ENCODE measurements at places on chromosomes 11 and 22.

DNA sequence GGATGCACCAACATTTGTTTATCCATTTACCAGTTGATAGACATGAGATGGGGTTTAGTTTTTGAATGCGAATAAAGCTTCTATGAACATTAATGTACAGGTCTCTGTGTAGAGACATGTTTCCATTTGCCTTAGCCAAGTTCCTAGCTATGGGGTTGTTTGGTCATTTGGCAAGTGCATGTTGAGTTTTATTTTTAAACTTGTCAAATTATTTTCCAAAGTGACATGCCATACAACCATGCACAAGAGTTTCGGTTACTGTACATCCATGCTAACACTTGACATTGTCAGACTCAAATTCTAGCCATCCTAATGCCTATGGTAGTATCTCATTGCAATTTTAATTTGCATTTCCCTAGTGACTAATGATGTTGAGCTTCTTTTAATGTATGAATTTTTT, 70.5 kb upstream of the PARVA start:
- DNase-seq, result no peak

GRCh38 chr11:127071606-127072005, 71.0 kb upstream of the KIRREL3 start:
- no peak for DNase-seq

DNA sequence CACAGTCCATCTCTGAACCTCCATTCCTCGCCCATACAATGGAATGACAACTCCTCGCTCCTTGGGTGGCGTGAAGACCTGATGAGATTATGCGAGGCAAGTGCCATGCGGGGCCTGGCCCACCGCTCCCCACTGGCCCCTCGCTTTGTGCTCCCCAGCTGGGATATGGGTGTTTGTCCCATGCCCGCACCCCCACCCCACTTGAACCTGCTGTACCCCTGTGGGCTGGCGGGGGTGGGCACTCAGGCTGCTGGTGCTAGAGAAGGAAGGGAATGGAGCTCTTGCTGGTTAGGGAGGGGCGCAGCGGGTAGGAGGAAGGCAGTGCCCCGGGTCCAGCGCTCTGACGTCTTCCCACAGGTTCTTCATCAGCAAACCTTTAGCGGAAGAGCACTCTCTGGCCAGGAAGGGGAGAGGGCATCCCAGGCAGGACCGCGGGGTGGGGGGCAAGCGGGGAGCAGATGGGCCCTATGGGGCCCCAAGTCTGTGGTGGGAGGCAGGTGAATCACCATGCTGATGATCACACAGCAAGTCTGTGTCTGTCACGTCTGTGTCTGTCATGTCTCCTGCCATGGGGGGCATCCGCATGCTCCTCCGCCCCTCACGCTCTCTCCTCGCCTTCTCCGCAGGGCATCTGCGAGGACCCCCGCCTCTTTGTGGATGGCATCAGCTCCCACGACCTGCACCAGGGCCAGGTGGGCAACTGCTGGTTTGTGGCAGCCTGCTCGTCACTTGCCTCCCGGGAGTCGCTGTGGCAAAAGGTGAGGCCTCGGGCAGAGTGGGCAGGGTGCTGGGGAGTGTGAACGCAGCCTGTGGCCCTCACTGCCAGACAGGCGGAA, 9.4 kb upstream of the OMP start:
- DNase-seq, result no peak

- no peak for DNase-seq
Measured at GRCh38 chr11:133559382-133559781, 27.1 kb upstream of the OPCML start.

DNA sequence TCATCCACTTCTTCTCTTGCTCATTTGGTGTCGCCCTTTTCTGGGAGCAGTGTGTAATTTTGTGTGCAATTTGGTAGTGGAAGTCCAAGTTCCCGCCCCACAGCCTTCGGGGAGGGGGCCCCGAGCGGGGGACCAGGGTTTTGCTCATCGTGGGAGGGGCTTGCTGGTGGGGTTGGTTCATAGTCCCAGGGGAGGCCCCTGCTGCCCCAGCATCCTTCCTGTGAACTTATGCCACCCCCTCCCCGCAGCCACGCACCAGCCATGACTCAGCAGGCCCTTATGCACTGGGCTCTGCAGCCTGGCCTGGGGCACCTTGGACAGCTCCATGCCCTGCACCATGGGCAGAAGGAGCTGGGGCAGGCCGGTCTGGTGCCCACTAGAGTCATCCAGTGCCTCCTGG, 1183.6 kb downstream of the BRD1 start:
- no peak for DNase-seq

- no peak for DNase-seq
Measured at GRCh38 chr11:129314371-129314770, 61.3 kb upstream of the BARX2 start.

GRCh38 chr11:72237112-72237931, 6.7 kb downstream of the PHOX2A start:
- no peak for DNase-seq

- no peak for DNase-seq
Measured at GRCh38 chr11:82976786-82977185, 75.2 kb downstream of the DDIAS start.

GRCh38 chr11:16126362-16126761, 230.0 kb downstream of the SOX6 start:
- DNase-seq, result no peak

DNA sequence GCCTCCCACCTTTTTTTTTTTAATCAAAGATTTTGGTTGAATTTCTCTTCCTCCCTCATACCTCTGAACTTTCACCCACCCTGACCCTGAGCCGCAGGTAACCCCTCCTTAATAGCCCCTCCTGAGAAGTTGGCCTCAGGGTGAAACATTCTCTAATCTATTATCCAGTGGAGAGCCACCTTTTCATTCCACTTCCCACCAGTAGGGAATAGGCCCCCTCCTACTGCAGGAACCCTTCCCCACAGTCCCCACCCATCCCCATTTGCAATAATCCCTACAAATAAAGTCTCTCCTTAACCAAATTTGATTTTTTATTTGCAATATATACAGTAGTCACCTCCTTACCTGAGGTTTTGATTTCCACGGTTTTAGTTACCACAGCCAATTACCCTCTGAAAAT, 2.1 kb upstream of the SLC35F2 start:
- DNase-seq, result no peak

GRCh38 chr11:61359516-61359915, 2.2 kb downstream of the CYB561A3 start:
- no peak for DNase-seq

DNA sequence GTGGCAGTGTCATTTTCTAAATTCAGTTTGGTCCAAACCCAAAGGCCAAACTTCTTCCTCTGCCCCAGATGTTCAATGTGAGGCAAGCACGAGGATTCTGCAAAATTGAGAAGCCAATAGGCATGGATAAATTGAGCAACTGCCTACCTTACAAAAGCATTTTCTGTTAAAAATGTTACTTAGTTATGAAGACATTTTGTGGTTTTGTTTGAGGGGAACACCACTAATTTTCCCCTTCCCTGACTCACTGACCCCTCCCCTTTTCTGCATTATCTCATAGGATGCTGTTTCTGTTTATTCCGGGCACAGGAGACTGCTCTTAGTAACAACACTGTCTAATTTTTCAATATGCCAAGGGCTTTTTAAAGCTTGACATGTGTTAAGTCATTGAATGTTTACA, 462.8 kb downstream of the INSC start:
- no peak for DNase-seq

DNA sequence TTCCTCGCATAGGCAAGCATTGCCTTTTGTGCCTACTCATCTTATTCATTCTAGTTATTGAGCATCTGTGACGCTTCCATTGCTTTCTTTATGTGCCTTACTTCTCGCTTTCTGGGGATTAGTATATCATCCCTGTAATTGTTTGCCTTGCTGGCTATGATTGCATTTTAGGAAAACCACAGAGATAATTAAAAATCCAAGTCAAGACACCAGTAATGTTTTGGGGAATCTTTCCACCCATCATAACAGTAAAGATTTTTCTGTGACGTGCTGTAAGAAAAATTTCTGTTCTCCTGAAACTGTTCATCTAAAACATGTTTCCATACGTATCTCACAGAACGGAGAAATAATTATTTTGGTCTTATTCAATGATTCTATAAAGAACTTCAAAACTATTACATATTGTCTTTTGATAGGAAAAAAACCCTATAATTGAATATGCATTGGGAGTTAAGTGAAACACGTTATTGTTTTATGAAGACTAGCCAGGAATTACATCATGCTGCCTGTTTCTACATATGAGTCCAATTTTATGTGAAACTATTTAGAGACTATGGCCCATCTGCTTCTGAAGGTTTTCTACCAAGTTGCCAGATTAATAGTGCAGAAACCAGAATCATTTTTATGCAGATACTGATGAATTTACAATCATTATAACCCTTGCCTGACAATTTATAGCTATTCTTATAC, 133.7 kb upstream of the FIBIN start:
- DNase-seq, result no peak

- DNase-seq, result peak; percentile 85
Measured at GRCh38 chr11:47514825-47515647, 37.9 kb downstream of the CELF1 start.

- no peak for DNase-seq
Measured at GRCh38 chr11:72039856-72040401, 40.4 kb downstream of the NUMA1 start.

- peak; percentile 66 for DNase-seq
Measured at GRCh38 chr11:32420937-32421901, 14.1 kb downstream of the WT1 start.

DNA sequence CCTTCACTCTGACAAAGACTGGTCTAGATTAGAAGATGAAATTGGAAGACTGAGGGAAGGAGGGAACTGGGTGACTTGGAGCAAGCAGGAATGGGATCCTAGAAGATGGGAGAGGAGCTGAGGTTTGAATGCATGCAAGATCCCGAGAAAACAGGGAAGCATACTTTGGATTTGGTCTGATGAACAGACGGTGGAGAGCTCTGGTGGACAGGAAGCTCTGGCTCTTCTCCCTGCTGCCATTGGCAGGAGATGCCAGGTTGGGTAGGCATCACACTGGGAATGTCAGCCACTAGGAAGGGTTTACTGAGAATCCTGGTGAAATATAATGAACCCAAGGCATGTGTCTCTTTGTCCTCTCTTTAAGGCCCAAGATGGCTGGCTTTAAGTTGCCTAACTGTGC, 16.5 kb downstream of the NAV2 start:
- DNase-seq, result no peak

GRCh38 chr11:15558513-15559181, 443.9 kb downstream of the INSC start:
- DNase-seq, result no peak

- DNase-seq, result no peak
Measured at GRCh38 chr11:62622476-62623089, 797 bp upstream of the B3GAT3 start.

DNA sequence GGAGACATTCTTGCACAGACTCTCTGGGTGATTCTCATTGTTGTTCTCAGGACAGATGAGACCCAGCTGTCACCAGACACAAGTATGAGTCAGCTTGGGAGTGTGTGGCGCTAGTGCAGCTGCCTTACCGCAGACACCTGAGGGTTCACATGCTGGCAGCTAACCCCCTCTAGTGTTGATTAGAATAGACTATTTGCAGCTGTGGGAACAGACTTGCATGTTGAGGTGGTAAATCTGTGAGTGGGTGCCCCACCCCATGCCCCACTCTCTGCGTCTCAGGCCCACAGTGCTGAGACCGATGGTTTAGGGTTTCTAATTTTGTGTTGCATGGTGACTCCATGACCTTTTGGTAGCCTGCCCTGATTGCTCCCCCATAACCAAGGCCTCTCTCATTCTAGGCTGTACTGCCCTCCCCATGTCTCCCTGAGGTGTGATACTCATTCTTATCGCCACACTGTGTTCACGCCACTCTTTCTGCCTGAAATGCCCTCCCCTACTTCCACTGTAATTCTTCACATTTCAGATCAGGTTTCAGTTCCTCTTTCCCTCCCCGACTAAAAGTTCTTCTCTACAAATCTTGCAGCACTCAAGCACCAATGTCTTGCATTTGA, 73.7 kb upstream of the KIRREL3 start:
- DNase-seq, result peak; percentile 14

DNA sequence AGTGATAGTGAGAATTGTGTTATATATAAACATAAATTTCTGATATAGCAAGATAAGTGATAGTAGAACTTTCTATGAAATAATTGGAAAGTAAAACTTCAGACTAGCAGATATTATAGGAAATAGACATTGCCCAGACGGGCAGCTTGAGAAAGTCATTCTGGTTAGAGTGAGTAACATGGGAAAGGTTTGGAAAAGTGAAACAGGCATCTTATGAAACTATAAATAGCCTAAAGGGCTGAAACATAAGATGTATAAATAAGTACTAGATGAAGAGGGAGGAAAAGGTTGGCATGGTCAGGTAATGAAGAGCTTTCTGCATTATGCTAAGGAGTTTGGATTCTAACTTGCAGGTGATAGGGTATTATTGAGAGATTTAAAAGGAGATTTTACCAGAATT, 101.3 kb downstream of the DYNC2H1 start:
- no peak for DNase-seq

GRCh38 chr11:65651589-65652510, 10.9 kb downstream of the RELA start:
- DNase-seq, result no peak

DNA sequence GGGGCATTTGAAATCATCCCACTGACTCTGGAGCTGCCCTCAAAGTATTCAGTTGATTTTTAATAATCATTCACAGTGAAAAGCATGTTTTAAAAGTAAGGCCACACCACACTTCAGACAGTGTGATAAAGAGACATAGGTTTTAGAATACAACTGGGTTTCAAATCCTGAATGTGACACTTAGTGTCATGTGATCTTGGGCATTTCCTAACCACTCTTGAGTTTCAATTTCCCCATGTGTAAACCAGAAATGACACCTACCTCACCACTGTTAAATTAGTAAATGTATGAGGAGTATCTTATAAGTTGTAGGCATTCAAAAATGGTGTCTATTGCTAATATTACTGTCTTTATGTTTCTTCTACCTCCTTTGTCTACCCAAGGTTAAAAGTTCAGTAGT, 5.4 kb downstream of the TMEM123 start:
- peak; percentile 76 for DNase-seq

GRCh38 chr11:2775626-2776350, 76.0 kb upstream of the KCNQ1OT1 start:
- no peak for DNase-seq

DNA sequence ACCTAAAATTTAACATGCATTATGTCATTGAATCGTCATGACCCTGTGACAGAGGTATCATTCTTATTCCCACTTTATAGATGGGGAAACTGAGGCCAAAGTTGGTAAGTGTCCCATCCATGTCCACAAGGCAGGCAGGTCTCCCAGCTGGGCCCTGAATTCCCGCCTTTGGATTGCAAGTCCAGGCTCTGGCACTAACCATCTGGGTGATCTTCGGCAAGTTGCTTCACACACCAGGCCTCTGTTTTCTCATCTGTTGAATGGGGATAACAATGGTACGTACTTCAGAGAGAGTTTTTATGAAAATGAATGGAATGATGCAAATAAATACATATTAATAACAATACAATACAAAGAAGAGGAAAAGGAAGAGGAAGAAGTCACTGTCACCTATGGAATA, 3.4 kb downstream of the CRYBB3 start:
- DNase-seq, result no peak

GRCh38 chr11:115104851-115105453, 399.3 kb downstream of the CADM1 start:
- no peak for DNase-seq

- DNase-seq, result peak; percentile 86
Measured at GRCh38 chr11:34243600-34244464, 114.0 kb downstream of the ABTB2 start.
